ENCODE measurements at places on chromosomes 2 and 18. TPM values are rescaled to one million over a fixed set of nuclear protein-coding genes. Genes with fewer than 3 reads are reported as not detected.

GRCh38 chr2:72612614-72613160, 213.1 kb downstream of the EXOC6B start:
- H3K4me3 ChIP-seq: no peak overlapping the region
- H3K27ac ChIP-seq: no peak overlapping the region
- peaks cover 30% of the 10 kb centered on the region for H3K36me3 ChIP-seq
- no peaks in the 10 kb centered on the region for H3K4me1 ChIP-seq
- DNase-seq: no peak

DNA sequence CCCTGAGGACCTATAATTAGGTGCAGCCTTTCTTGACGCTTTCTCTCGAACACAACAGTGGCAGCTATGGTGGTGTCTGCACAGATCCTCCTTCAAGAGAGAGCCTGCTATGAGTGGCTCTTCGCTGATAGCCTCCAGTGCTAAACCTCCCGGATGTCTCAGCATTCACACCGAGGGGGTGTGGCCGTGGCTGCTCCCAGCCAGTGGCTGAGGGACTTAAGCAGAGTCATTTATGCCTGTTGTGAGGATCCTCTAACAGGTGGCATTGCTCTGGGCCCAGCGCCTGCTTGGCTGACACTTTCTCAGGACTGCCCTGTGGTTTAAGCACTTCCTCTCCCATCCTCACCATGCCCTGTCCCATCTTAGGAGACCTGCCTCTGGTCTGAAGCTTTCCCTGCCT, 592.0 kb upstream of the LRRTM1 start:
- no peaks in the 10 kb centered on the region for H3K36me3 ChIP-seq
- no peaks in the 10 kb centered on the region for H3K4me1 ChIP-seq
- no peaks in the 10 kb centered on the region for H3K27me3 ChIP-seq

DNA sequence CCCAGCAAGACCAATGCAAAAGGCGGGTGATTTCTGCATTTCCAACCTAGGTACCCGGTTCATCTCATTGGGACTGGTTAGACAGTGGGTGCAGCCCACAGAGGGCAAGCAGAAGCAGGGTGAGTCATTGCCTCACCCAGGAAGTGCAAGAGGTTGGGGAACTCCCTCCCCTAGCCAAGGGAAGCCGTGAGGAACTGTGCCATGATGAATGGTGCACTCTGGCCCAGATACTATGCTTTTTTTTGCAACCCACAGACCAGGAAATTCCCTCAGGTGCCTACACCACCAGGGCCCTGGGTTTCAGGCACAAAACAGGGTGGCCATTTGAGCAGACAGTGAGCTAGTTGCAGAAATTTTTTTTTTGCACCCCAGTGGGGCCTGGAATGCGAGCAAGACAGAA, 662.6 kb upstream of the ACVR2A start:
- no peak overlapping the region for H3K4me3 ChIP-seq
- H3K36me3 ChIP-seq: peaks cover 24% of the 10 kb centered on the region
- no peak for DNase-seq
- peaks cover 32% of the 10 kb centered on the region for H3K4me1 ChIP-seq

DNA sequence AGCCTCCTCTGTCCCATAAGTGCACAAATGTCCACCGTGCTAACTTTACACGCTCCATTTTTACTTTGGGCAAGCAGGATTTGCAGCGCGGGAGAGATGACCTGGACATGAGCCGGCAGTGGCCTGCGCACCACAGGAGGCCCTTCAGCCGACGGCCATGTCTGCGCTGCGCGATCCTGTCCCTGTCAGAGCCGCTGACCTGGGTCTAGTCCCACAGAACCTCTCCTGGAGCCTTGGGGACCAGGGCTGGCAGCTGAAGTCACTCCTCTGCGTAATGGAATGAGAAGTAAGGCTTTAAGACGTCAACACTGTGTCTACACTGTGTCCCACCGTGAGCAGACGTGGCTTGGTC, 29.6 kb downstream of the ADI1 start:
- H3K27me3 ChIP-seq: no peaks in the 10 kb centered on the region
- no peak overlapping the region for H3K27ac ChIP-seq
- H3K4me1 ChIP-seq: peaks cover 30% of the 10 kb centered on the region
- H3K36me3 ChIP-seq: peaks cover 14% of the 10 kb centered on the region
- H3K4me3 ChIP-seq: no peak overlapping the region
- no peak for DNase-seq

SOX11 gene
- total RNA-seq: 154 TPM

CPLX4 gene
- not detected for total RNA-seq

MBD5 gene
- 65.6 TPM for total RNA-seq
